ENCODE measurements at places on chromosomes 13 and 19.
A peak's percentile ranks its signal among the peaks of the same experiment; 100 is the strongest.

DNA sequence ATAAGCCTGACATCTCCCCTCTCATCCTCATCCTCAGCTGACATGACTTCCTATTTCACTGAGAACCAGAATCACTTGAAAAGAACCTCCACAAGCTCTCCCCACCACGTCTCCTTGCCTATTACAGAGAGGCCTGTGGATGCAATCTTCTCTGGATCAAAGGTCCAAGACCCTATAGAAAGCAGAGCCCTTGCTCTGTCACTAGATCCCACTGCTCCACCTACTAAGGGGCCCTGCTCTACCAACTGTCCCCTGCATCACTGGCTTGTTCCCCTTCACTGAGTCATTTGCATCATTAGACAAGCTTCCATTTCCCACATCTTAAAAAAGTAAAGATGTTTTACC is 40.8 kb downstream of the RCBTB2 start:
- no peak for DNase-seq

DNA sequence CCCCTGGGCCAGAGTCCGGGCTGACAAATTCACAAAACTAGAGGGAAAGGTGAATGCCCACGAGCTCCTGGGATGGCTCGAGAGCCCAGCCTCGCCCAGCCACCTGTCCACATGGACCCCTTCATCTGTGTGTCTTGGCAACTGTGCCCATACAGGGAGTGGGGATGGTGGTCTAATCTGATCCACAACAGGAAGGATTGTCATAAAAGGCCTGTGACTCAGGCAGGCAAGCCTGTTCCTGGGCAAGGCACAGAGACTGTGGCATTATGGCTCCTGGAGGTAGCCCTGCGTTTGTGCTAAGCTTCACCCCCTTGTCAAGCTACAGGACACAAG is 20.0 kb downstream of the CAPS start:
- no peak for DNase-seq

- no peak for DNase-seq
Measured at GRCh38 chr13:98972627-98973026, 5.2 kb downstream of the DOCK9 start.

- peak; percentile 95 for DNase-seq
Measured at GRCh38 chr19:5903624-5904351, at the start of gene NDUFA11. TSS of gene NDUFA11 (minus strand) at chr19:5903790. CDS start at chr19:5903708, 82 bp downstream.

GRCh38 chr19:14674764-14675163 is at the start of gene ADGRE3:
TSS of gene ADGRE3 (minus strand) at chr19:14674844. CDS start at chr19:14674770, 74 bp downstream.
- DNase-seq = peak; percentile 9

DNA sequence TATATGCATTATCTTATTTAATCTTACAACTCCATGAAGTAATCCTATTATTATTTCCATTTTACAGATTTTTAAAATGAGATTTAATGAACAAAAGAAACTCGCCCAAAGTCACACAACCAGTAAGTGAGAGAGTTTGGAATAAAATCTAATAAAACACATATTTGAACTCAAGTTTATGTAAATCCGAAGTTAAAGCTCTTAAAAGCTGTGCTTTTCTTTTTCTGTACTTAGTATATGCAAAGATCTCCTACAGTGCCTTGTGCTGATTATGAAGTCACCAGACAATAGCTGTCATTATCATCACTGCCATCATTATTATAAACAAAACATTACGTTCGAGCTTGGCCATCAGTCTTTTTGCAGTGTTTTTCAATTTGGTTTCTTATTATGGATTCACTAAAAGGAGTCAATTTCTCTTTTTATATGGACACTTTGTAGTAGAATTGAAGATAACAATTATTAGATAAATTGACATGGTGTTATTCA is 29.7 kb upstream of the ENOX1 start:
- no peak for DNase-seq

DNA sequence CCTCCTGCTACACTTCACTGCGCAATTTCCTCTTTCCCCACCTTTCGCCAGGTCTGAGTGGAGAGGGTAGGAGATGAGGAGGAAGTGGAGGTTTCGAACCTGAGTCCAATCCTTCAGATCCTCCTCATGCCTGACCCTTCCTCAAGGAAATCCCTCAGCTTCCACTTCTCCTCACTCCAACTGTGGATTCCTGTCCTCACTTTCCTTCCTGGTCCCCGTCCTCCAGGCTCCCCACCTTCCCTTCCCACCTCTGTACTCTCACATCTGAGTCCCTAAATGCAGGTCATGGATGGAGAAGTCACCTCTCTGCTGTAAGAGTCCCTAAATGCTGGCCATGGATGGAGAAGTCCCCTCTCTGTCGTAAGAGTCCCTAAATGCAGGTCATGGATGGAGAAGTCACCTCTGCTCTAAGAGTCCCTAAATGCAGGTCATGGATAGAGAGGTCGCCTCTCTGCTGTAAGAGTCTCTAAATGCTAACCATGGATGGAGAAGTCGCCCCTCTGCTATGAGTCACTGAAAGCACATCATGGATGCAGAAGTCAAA is 3.1 kb downstream of the TMEM86B start:
- no peak for DNase-seq
